ENCODE measurements at places on chromosomes 3 and 15. TPM values are rescaled to one million over a fixed set of nuclear protein-coding genes. Genes with fewer than 3 reads are reported as not detected.

Gene CADPS
- not detected for total RNA-seq

Gene MOBP
- total RNA-seq = not detected

Gene STRA6
- not detected for total RNA-seq

Gene GPR156
- total RNA-seq = not detected

Gene KLHL6
- 55.9 TPM for total RNA-seq

Gene CCR8
- total RNA-seq = 5.3 TPM

Gene SLC28A2
- not detected for total RNA-seq

Gene SRGAP3
- 2.4 TPM for total RNA-seq

Gene TLR9
- 2.3 TPM for total RNA-seq

Gene TEX264
- total RNA-seq = 40.9 TPM

Gene CYP8B1
- total RNA-seq = not detected

Gene ZNF860
- total RNA-seq = not detected

DNA sequence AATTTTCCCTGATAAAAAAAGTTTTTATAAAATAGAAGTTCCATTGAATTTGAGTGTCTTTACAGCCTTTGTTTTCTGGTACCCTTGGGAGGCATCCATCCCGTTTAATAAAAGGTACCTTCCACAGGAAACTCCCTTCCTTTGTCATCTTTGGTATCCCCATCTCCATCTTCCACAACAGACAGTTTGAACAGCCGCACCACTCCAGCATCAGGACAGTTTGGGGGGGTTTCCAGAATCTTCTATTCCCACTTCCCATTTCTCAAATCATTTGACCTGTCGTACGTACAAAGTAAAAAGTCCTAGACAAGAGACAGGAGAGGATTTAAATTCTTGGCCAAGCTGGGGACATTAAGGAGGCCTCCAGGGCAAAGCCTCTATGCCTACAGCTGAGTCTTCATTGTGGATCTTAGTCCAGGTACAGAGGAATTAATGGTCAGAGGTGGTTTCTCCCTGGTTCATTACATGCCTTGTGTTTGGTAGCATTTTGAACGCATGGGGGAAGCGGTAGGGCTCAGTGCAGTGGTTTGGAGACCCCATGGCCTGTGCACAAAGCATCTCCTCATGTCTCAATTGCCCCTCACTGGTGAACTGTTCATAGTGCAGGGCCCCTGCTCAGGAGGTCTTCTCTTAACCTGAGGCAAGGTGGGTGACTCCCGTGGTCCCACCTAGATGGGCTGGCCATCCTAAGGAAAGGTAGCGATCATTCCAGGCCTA, 19.4 kb upstream of the BCL2A1 start:
- H3K27me3 ChIP-seq = no peaks in the 10 kb centered on the region
- no peak overlapping the region for H3K27ac ChIP-seq
- H3K36me3 ChIP-seq = no peaks in the 10 kb centered on the region
- no peak overlapping the region for H3K4me3 ChIP-seq
- H3K4me1 ChIP-seq = no peaks in the 10 kb centered on the region

DNA sequence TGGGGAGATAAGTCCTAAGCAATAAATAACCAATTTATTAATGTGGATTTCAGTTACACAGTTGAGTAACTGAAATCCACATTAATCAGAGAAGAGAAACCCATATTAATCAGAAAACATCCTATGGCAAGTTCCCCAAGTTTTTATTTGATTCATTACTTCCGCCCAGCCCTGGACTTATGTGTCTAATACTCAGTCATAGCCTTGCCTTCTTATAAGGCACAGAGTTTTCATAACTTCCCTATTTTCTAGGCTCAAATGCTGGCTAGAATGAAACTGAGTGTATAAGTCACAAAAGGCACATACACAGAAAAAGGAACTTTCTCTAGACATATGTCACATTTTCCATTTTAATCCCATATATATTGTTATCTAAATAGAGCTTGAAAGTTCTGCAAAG, 28.8 kb downstream of the CD47 start:
- peaks cover 73% of the 10 kb centered on the region for H3K4me1 ChIP-seq
- DNase-seq = no peak
- H3K36me3 ChIP-seq = peaks cover 44% of the 10 kb centered on the region

- peak overlapping the region; percentile 58 for H3K27ac ChIP-seq
- H3K4me3 ChIP-seq = peak overlapping the region; percentile 50
- peaks cover 32% of the 10 kb centered on the region for H3K4me1 ChIP-seq
- H3K27me3 ChIP-seq = no peaks in the 10 kb centered on the region
Measured at GRCh38 chr3:186909078-186909853, 21.1 kb upstream of the ST6GAL1 start.

DNA sequence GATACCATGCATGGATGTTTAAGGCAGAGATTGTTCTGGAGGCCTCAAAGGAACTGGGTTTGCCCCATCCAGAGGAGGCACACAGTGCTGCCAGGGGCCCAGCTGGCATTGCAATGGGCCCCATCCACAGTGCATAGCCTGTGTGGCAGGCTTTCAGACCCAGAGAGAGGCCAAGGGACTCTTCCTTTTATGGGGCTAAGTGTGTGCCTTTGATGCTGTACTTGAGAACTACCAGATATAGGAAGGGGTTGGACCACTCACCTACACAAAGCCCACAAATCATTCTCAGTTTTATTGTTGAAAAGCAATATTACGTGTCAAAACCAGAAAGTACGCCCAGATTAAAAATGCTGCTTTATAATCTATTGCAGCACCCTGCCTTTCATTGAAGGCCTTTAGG, 134.9 kb downstream of the EPHB1 start:
- no peak overlapping the region for H3K27ac ChIP-seq
- no peaks in the 10 kb centered on the region for H3K4me1 ChIP-seq
- H3K27me3 ChIP-seq = no peaks in the 10 kb centered on the region
- no peak overlapping the region for H3K4me3 ChIP-seq
- no peaks in the 10 kb centered on the region for H3K36me3 ChIP-seq

GRCh38 chr3:55006244-55006676, 78.4 kb upstream of the LRTM1 start:
- no peak overlapping the region for H3K4me3 ChIP-seq
- H3K27ac ChIP-seq = no peak overlapping the region
- no peaks in the 10 kb centered on the region for H3K4me1 ChIP-seq
- no peaks in the 10 kb centered on the region for H3K36me3 ChIP-seq

DNA sequence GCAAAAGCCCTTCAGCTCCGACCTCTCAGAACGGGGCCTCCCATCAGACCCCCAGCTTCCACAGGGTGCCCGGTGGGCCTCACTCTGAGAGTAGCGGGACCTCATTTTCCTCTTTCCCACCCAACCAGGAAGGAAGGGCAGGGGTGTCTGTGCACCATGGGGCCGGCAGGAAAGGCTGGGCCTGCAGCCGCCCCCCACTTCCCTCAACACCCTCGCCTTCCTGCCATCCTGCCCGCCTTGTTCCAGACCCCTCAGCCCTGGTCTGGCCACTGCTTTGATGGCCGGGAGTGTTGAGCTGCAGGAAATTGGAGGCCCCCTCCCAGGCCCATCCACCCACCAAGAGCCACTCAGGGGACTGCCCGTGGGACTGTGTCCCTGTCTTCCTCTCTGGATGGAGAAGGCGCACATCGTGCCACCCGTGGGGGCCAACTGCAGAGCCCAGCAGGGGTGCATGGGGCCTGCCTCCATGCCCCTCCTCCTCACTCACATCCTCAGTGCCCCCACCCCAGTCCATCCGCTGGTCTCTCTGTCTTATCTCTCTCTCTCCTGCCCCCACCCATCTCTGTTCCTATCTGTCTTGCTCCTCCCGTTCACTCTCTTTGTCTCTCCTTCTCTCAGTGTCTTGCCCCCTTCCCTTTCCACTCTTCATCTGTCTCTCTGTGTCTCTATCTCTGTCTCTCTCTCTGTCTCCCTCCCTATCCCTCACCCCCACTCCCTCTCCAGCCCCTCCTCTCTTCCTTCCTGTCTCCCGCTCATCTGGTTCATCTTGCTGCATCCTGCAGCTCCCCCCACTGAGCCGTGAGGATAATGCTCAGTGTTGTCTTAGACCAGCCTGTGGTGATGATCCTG, 1.8 kb upstream of the PLXND1 start:
- H3K36me3 ChIP-seq = no peaks in the 10 kb centered on the region
- no peak overlapping the region for H3K27ac ChIP-seq
- H3K27me3 ChIP-seq = no peaks in the 10 kb centered on the region
- H3K4me1 ChIP-seq = peaks cover 28% of the 10 kb centered on the region
- no peak overlapping the region for H3K4me3 ChIP-seq

DNA sequence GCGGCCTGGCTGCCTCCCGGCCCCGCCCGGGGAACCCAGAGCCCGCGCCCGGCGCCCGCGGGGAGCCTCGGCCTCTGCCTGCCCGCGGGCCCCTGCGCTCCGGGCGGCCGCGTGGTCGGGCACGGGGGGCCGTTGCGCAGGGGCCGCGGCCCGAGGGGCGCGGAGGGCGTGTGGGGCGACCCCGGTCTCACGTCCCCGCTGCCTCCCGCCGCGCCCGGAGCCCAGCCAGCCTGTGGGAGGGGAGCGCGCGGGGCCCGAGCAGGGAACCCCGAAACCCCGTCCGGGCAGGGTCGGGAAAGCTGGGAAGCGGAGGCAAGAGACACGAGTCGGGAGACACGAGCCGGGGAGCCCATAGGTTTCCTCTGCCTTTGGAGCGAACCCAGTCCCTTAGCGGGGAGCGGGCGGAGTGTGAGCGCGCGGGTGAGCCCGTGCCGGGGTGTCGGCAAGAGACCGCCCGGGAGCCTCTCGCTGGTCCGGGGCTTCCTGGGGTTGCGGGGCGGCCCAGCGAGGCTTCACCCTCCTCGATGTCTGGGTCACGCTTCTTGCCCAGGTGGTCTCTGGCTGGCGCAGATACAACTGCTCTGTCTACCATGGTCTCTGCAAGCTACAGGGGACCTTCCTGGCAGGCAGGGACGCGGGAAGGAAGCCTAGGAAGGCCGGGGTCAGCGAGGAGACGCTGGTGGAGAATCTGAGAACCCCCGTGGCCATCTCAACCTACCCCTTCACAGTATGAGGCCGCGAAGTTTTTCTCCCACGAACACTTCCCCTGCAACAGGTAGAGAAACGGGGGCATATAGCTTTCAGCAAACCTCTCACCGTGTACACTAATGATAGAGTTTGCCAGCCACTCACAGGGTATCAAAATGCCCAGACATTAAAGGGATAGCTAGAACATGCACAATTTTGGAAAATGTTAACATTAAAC, 586 bp downstream of the LRRK1 start:
- no peak overlapping the region for H3K27ac ChIP-seq
- H3K27me3 ChIP-seq = peaks cover 21% of the 10 kb centered on the region
- no peaks in the 10 kb centered on the region for H3K36me3 ChIP-seq
- H3K4me3 ChIP-seq = no peak overlapping the region

DNA sequence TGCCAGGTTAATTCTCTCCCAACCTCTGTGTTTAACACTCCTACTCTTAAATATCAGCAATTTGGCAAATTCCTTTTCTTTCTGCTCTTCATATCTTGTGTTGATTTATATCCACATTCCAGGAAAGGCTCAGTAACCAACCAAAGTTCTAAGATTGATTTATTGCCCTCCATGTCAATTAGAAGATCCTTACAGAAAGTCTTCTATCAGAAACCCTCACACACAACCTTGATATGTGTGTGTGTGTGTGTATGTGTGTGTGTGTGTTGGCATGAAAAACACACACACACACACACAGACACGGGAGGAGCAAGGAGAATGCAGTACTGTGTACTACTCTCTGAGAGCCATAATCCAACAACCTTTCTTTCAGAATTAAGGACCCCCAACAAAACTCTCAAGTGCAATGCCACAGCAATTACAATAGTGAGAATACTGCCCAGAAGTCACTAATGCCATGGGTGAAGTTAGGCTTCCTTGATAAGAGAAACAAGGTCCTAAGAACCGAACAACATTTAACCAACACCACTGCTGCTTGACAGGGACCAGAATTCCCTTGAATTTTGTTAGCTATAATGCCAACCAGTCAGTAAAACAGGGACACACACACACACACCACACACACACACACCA, 1.1 kb downstream of the LSAMP start:
- H3K27ac ChIP-seq = no peak overlapping the region
- no peaks in the 10 kb centered on the region for H3K36me3 ChIP-seq
- DNase-seq = no peak
- H3K4me3 ChIP-seq = no peak overlapping the region
- H3K4me1 ChIP-seq = no peaks in the 10 kb centered on the region

DNA sequence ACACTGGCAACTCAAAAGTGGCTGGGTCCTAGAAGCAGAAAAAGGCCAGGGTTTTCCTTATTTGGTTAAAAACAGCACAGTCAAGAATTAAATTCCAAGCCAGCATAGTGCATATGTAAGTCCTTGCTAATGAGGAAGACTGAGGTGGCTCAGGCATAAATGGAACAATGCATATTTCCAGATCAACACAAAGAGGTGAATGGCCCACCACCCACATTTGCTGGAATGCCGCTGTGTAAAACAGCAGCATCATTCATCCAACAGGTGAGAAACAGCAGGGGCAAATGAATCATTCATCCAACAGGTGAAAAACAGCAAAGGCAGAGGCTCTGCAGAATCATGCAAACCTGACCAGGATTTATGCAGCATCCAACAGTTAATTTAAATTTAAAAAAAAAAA, 32.9 kb downstream of the GPR176 start:
- no peaks in the 10 kb centered on the region for H3K4me1 ChIP-seq
- H3K27ac ChIP-seq = no peak overlapping the region
- no peak for DNase-seq
- H3K4me3 ChIP-seq = no peak overlapping the region
- no peaks in the 10 kb centered on the region for H3K36me3 ChIP-seq

- H3K4me3 ChIP-seq = no peak overlapping the region
- H3K27me3 ChIP-seq = no peaks in the 10 kb centered on the region
- DNase-seq = no peak
- no peaks in the 10 kb centered on the region for H3K36me3 ChIP-seq
- no peaks in the 10 kb centered on the region for H3K4me1 ChIP-seq
Measured at GRCh38 chr15:88269356-88270062, 13.0 kb upstream of the NTRK3 start.

- H3K4me1 ChIP-seq = peaks cover 25% of the 10 kb centered on the region
- H3K36me3 ChIP-seq = peaks cover 18% of the 10 kb centered on the region
Measured at GRCh38 chr3:69197922-69198530, 75.6 kb upstream of the LMOD3 start.

GRCh38 chr15:29437888-29438702, 168.5 kb upstream of the NSMCE3 start:
- H3K4me1 ChIP-seq = no peaks in the 10 kb centered on the region
- DNase-seq = no peak
- H3K27ac ChIP-seq = no peak overlapping the region
- H3K4me3 ChIP-seq = no peak overlapping the region
- H3K27me3 ChIP-seq = no peaks in the 10 kb centered on the region

GRCh38 chr3:120204338-120204737, 80.7 kb downstream of the GPR156 start:
- no peaks in the 10 kb centered on the region for H3K4me1 ChIP-seq
- no peaks in the 10 kb centered on the region for H3K27me3 ChIP-seq
- no peak for DNase-seq
- no peak overlapping the region for H3K27ac ChIP-seq
- H3K4me3 ChIP-seq = no peak overlapping the region
- H3K36me3 ChIP-seq = no peaks in the 10 kb centered on the region

- H3K36me3 ChIP-seq = no peaks in the 10 kb centered on the region
- no peak for DNase-seq
- no peak overlapping the region for H3K4me3 ChIP-seq
- H3K4me1 ChIP-seq = no peaks in the 10 kb centered on the region
- H3K27me3 ChIP-seq = no peaks in the 10 kb centered on the region
- H3K27ac ChIP-seq = no peak overlapping the region
Measured at GRCh38 chr3:161557445-161558150, 61.0 kb downstream of the OTOL1 start.

- H3K4me3 ChIP-seq = no peak overlapping the region
- no peaks in the 10 kb centered on the region for H3K4me1 ChIP-seq
- no peak overlapping the region for H3K27ac ChIP-seq
- no peaks in the 10 kb centered on the region for H3K36me3 ChIP-seq
Measured at GRCh38 chr15:52278135-52278534, 17.5 kb downstream of the MYO5C start.
